ENCODE measurements at places on chromosomes 13 and 19.

- H3K27me3 ChIP-seq, result no peaks in the 10 kb centered on the region
- H3K4me1 ChIP-seq, result no peaks in the 10 kb centered on the region
- H3K4me3 ChIP-seq, result peak within 1 kb of the TSS; percentile 80
- peak within 1 kb of the TSS; percentile 72 for H3K27ac ChIP-seq
Observed at GRCh38 chr19:12440541-12441316, at the start of gene ZNF443. Gene ZNF443 (minus strand): TSS chr19:12441021. CDS start chr19:12440914, 107 bp downstream.

GRCh38 chr13:42377640-42378382, 105.9 kb downstream of the AKAP11 start:
- peaks cover 18% of the 10 kb centered on the region for H3K4me1 ChIP-seq
- peak overlapping the region; percentile 19 for H3K27ac ChIP-seq
- H3K36me3 ChIP-seq, result no peaks in the 10 kb centered on the region
- H3K27me3 ChIP-seq, result no peaks in the 10 kb centered on the region
- no peak overlapping the region for H3K4me3 ChIP-seq

GRCh38 chr13:40876020-40876738, 86.8 kb downstream of the SLC25A15 start:
- H3K36me3 ChIP-seq, result peaks cover 3% of the 10 kb centered on the region
- no peaks in the 10 kb centered on the region for H3K4me1 ChIP-seq
- no peak overlapping the region for H3K27ac ChIP-seq
- no peak overlapping the region for H3K4me3 ChIP-seq

DNA sequence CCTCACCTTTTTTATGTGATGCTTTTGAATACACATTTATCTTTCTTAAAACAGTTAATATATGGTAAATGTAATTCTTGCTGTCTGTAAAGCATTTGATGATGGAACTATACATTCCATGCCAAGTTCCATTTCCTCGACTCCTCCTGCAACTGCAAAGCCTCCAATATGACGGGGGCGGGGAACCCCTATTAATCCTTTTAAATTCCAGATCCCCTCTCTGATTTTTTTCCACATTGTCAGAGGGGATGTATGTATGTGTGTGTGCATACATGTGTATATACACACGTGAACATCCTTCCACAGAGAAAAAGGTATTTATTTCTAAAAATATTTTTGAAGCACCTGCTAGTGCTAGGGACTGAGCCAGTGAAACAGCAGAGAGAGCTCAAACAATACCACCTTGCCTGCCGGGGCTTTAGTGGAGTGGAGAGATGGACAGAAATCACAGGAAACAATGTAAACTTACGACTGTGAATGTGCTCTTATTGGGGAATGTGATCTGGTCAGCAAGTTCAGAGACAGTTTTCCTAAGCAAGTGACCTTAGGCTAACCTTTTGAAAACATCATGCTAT, 25.3 kb upstream of the MAB21L1 start:
- no peaks in the 10 kb centered on the region for H3K4me1 ChIP-seq
- no peaks in the 10 kb centered on the region for H3K36me3 ChIP-seq
- H3K27ac ChIP-seq, result no peak overlapping the region
- H3K4me3 ChIP-seq, result no peak overlapping the region
- no peaks in the 10 kb centered on the region for H3K27me3 ChIP-seq

DNA sequence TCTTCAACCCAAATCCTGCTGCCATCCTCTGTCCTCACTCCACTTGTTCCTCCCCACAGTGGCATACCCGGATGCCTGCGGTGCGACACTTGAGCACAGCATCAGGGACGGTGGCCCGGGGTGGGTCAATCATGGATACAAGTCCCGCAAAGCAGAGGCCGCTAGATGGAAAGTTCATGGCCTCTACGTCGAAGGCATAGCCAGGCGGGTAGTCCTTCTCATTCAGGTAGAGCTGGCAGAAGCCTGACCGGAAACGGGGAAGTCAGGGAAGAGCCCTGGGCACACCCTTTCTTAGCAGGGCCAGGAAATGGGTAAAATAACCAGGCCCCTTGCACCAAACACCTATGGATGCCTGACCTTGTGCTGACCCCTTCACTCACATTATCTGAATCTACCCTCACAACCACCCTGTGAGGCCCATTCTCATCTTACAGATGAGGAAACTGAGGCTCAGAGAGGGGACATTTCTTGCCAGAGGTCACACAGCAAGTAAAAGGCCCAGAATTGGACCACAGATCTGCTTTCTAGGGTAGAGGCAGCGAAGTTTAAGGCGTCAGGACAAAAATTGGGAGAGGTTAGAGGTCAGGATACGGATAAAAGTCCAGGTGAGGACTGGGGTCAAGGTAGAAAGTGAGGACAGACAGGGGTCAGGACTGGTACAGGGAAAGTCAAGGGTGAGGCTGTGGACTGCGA, 6.5 kb downstream of the ATP4A start:
- no peaks in the 10 kb centered on the region for H3K27me3 ChIP-seq
- no peak overlapping the region for H3K27ac ChIP-seq
- H3K36me3 ChIP-seq, result no peaks in the 10 kb centered on the region
- H3K4me3 ChIP-seq, result no peak overlapping the region
- no peaks in the 10 kb centered on the region for H3K4me1 ChIP-seq

GRCh38 chr19:52665529-52665928, 27.4 kb upstream of the ZNF83 start:
- no peak for DNase-seq
- no peak overlapping the region for H3K4me3 ChIP-seq
- H3K4me1 ChIP-seq, result no peaks in the 10 kb centered on the region
- H3K27me3 ChIP-seq, result no peaks in the 10 kb centered on the region
- H3K36me3 ChIP-seq, result peaks cover under 1% of the 10 kb centered on the region
- H3K27ac ChIP-seq, result no peak overlapping the region

DNA sequence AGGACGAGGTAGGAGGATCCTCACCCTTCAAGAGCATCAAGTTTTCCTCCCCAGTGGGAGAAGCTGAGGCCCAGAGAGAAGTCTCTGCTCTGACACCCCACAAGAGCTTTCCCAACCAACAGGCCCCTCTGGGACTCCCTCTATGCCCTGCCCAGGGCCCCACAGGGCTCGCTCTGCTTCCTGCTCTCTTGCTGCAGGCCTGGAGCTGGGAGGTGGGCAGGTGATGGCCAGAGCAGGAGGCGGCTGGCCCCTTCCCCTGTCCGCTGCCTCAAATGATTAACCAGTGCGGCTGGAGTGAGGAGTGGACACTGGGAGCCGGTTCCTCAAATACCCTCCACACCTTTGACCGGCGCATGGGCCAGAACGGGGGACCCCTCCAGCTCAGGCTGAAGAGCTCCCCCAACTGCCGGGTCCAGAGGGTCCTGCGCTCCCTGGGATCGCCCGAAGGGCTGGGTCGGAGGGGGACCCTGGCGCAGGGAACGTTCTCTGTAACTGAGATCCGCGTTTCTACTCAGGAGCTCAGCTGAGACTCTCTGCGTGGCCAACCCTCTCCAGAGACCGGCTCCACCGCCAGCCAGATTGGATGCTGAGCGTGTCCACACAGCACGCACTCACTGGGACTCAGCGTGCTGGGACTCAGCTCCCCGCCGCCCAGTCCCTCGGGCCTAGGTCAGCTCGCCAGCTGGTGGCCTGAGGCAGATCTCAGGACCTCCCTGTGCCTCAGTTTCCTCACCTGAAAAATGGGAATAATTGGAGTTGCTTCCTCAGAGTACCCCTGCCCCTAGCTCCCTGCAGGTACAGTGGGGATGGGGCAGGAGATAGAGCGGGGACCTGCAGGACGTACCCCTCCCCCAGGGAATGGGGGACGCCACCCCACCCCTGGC, 6.7 kb upstream of the ONECUT3 start:
- no peak overlapping the region for H3K27ac ChIP-seq
- no peaks in the 10 kb centered on the region for H3K36me3 ChIP-seq
- peaks cover 29% of the 10 kb centered on the region for H3K27me3 ChIP-seq
- DNase-seq, result no peak
- no peak overlapping the region for H3K4me3 ChIP-seq

DNA sequence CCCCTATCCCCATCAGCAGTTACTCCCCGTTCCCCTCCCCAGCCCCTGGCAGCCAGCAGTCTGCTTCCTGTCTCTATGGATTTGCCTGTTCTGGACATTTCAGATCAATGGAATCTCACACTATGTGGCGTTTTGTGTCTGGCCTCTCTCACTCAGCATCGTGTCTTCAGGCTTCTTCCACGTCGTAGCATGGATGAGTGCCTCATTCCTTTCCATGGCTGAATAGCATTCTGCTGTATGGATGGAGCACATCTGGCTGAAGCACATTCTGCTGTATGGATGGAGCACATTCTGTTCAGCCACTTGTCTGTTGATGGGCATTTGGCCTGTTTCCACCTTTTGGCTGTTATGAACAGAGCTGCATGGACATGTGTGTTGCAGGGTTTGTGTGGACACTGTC, 29.5 kb downstream of the CRTC1 start:
- peaks cover 6% of the 10 kb centered on the region for H3K4me1 ChIP-seq
- no peak for DNase-seq
- H3K4me3 ChIP-seq, result no peak overlapping the region
